ENCODE measurements at places on chromosomes 3 and 15.

DNA sequence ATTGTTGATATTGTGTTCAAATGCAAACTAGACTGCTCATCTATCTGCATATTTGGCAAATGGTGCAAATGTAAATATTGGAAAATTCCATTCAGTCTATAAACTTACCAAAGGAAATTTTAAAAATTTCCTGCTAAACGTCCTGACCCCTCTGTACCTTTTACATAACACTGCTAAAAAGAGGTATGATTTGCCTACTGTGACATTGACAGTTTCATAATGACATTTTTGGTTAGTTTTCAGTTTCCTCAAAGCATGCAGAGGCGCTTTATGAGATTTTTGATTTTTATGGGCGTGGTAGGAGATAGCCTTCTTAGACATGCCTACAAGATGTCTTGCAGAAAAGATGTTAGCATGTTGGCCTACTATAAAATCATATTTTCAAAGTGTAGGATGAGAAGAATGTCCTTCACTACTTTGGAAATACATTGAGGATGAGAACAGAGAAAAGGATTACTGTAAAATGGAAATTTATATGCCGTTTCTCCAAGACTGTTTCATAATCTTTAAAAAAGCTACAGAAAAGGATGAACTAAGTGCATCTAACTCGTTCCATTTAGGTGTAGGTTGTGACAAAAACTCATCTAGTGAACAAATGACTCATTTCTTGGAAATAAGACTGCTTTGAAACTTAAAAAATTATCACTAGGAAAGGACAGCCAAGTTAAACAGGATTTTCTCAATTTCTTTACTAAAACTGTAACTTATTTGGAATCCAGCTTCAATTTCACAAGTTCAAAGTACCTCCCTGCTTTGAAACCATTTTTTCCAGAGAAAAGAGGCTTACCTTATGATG lies 14.5 kb upstream of the ISLR start:
- DNase-seq, result no peak

DNA sequence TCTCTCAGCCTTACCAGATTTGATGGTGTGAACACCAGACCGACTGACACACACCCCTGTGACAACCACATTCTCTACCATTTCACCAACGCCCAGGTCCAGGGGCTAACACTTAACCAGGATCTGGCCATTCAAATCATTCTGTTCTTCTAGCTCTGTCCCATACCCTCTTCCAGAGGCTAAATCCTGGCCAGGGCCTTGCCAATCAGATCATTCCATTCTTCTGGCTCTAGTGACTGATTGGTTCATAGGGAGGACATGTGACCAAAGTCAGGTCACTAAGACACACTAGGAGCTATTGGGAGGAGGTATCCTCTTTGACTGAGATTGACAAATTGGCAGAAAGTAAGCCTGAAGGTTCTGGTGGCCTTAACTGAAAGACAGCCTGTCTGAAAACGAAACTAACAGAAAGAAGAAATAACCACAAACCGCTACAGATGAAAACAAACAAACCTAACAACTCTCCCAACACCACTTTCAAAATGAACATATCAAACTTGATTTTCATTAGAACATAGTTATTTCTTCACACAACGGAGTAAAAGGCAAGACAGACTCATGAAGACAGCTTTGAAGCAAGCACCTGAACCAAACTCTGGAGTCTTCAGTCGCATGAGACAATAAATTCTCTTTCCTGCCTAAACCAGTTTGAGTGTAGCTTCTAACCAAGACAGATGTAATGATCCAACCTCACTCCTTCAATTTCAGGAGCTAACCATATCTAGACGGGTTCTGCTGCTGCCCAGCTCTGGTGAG lies 68.5 kb downstream of the TRANK1 start:
- DNase-seq, result no peak

DNA sequence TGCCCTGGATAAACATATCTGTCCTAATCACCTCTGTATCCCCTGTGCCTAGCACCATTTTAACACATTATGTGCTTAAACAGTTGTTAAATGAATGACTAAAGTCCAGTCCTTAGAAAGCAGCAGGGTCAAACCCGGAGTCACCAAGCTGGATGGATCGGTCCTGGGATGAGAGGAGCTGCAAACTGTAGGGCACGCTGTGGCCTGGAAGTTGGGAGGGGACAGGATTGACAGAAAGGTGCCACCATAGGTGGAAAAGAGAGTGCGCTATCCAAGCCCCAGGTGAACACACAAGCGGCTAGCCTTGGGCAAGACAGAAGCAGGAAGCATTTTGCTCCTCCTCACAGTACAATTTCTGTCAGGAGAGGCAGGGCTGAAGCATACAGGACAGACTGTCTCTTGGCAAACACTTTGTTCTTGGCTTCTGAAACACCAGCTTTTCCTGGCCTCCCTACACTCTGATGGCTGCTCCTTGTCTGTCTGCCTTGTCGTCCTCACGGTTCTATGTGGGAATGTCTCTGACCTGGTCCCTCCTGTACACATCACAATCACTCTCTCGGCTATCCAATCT lies 48.4 kb upstream of the KY start:
- DNase-seq, result no peak

- no peak for DNase-seq
Observed at GRCh38 chr3:66481071-66482017, 19.5 kb downstream of the LRIG1 start.

DNA sequence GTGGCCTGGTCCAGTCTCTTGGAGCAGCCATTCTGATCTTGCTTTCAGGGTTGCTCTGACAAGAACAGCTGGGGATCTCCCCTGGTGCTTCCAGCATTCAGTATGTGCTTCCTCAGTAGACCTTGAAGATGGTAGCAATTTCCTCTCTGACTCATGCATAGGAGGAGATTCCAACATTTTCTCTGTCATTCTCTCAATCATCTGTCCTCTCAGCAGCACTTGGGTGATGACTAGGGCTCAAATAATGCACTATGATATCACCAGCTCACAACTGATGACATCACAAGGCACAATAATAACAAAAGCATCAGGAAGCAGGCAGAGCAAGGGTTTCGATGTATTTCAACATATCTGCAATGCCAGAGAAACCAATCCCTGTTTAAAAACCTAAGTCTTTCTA lies 52.7 kb downstream of the NFKBIZ start:
- DNase-seq, result no peak

- no peak for DNase-seq
Observed at GRCh38 chr3:112693186-112693585, 52.2 kb upstream of the CCDC80 start.

DNA sequence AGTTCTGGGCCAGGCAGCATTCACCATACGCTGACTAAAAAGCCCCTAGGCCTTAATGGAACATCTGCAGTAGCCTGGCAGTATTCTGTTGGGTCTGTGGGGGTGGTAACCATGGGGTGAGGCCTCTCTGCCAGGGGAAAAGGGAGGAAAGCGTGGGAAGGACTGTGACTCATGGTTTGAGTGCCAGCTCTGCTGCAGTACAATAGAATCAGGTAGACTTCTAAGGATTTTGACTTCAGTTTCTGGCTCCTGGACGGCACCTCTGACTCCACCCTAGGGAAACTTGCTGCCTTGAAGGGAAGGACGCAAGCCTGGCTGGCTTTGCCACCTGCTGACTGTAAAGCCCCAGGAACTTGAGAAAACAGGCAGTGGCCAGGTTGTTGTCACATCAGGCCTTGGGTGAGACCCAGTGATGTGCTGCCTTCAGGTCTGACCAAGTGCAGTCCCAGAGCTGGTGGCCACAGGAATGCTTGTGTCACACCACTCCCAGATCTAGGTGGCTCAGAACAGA lies 148.6 kb downstream of the SUCNR1 start:
- no peak for DNase-seq

DNA sequence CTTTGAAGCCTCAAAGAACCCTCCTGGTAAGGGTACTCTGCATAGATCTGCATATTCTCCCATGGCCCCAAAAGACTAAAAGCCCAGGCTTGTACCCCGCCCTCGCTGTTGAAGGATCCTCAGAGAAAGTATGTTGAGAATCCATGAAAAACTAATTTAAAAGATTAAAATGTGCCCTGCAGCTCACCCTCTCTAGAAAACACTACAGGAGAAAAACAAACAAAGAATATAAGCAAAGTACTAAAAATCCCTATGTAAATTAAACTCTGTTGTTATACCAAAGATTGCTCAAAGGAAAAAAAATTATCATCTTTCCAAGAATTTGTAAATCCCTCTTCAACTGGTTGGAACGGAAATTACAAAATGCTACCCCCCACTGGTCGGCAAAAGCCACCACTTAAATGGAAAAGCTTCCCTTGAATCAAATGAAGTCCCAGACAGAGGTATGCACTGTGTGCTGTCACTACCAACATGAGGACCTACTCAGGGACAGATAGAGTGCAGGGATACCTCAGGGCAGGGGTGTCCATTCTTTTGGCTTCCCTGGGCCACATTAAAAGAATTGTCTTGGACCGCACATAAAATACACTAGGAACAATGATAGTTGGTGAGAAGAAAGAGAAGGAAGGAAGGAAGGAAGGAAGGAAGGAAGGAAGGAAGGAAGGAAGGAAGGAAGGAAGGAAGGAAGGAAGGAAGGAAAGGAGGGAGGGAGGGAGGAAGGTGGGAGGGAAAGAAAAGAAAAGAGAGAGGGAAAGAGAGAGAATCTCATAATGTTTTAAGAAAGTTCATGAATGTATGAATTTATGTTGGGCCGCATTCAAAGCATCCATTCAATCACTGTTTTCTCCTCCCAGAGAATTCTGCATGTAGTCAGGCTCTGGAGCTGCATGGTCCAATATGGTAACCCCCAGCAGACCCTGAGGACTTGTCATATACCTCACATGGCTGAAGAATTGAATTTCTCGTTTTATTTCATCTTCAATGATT lies 88.1 kb downstream of the MAGI1 start:
- no peak for DNase-seq

GRCh38 chr3:112687211-112687610 lies 46.3 kb upstream of the CCDC80 start:
- DNase-seq, result no peak

DNA sequence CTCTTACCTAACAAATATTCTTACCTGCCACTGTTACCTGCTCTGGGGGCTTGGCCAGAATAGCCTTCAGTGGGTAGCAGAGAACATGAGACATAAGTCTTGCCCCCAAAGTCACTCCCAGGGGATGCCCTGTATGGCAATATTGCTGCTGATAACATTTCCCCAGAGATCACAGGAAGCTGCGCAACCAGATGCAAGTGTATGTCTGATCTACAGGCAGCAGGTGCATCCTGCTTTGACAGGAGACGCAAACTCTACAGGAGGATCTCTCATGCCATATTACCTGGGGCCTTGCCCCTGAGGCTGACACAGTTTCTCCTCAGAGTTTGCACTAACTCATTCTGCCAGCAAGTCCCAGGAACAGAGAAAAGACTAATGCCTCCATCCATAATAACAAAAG lies 174.4 kb upstream of the LPP start:
- no peak for DNase-seq

DNA sequence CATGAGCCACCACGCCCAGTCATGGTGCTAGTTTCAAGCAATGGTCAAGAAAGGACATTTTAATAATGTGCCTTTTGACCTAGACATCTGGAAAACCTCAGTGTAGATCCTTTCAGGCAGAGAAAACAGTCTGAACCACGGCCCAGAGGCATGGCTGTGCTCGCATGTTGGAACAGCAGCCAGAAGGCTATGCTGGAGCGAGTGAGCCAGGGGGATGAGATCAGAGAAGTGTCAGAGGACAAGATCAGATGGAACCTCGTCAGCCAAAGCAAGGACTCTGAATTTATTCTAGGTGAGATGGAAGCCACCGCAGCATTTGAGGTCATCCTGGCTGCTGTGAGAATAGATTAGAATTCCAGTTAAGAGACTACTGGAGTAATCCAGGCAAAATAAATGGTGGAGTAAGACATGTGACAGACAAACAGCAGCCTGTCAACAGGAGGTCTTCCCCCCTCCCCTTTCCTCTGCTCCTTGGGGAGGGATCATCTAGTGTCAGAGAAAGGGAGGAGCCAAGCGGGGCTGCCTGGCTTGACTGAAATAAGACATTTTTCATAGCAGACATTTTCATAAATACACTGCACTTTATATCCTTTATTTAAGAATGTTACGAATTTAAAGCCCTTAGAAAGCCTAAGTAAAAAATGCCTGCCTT lies 40.4 kb upstream of the ACKR4 start:
- no peak for DNase-seq

DNA sequence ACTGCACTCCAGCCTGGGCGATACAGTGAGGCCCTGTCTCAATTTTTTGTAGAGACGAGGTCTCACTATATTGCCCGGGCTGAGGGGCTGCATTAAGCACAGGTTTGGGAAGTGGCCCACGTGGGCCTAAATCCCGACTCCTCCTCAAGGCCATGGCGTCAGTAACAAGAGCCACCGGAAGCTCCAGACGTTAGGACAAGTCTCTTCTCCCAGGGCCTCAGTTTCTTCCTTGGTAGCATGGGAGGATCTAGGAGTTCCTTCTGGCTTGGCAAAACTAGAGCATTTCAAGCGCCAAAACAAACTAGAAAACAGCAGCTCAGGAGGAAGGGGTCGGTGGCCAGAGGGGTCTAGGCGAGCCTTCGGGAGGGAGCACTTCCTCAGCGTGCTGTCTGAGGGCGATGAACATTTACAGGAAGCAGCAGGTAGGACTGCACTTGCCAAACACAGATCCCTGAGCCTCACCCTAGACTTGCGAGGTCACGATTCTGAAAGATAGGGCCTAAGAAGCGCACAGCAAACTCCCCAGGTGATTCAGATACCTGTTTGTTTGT lies 536 bp downstream of the SNAPC5 start:
- no peak for DNase-seq

DNA sequence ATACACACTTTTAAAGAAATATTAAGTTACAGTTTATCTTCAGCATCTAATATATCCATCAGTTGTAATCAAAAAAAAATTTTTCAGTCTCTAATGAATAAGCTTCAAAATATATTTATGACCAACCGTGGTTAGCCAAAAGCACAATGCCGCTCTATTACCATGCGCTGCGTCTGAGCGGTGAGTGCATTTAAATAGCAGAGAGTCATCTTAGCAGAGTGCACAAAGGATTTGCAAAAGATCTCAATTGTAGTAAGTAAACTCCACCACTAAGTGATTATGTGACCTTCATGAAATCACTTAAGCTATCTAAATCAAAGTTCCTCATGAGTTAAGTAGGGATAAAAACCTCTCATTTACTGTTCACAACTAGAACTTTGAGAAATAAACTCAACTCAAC lies 4.9 kb downstream of the TP63 start:
- DNase-seq, result no peak

DNA sequence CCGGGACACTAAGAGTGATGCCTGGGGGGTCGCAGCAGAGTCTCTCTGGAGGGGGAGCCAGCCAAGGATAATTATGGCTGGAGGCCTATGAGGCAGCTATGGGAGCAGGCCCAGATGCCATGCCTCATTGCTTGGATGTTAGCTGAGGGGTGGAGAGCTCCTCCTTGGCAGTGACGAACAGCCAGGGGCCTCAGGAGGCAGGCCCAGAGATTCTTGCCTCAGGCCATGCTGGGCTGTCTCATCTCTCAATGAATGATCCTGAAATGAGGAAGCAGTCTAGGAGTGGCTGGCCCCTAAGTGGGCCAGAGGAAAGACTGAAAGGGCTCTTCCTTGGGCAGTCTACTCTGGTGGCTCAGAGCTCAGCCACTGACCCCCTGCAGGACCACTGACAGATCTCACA lies 21.3 kb downstream of the KIF9 start:
- no peak for DNase-seq

GRCh38 chr3:101020351-101021015 lies 27.3 kb upstream of the ABI3BP start:
- DNase-seq, result no peak

- DNase-seq, result no peak
Observed at GRCh38 chr3:177234121-177234520, 36.8 kb upstream of the TBL1XR1 start.

GRCh38 chr15:88454236-88454635 lies 13.0 kb downstream of the MRPL46 start:
- DNase-seq, result no peak

Measured in endothelial cell (in vitro differentiated cells).